NCI-H1930 (cell line): ENCODE measurements at places on chromosomes 11 and 22.

GRCh38 chr11:118657238-118657637 lies 22.2 kb downstream of the TREH start:
- no peak for DNase-seq

- no peak for DNase-seq
Observed at GRCh38 chr11:83306200-83307080, 20.3 kb upstream of the CCDC90B start.

DNA sequence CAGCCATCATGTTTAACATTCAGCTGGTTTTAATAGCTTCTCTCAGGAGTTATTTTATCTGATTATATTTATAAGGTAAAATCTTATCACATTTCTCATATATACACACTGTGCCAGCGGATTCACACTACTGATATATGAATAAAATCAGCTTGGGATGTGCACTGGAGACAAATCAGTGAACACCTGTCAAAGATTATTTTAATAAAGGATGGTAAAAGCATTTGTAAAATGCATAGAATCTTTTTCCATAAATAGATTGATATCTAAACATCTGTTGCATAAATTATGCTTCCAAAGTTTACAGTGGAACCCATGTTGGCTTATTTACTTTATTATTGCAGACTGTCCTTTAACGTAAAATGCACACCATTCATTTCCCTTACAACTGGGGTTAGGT lies 1125.8 kb upstream of the CNTN5 start:
- DNase-seq = no peak

DNA sequence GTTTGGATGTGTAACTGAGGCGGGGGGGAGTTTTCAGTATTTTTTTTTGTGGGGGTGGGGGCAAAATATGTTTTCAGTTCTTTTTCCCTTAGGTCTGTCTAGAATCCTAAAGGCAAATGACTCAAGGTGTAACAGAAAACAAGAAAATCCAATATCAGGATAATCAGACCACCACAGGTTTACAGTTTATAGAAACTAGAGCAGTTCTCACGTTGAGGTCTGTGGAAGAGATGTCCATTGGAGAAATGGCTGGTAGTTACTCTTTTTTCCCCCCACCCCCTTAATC lies 2.3 kb downstream of the MALAT1 start:
- no peak for DNase-seq

DNA sequence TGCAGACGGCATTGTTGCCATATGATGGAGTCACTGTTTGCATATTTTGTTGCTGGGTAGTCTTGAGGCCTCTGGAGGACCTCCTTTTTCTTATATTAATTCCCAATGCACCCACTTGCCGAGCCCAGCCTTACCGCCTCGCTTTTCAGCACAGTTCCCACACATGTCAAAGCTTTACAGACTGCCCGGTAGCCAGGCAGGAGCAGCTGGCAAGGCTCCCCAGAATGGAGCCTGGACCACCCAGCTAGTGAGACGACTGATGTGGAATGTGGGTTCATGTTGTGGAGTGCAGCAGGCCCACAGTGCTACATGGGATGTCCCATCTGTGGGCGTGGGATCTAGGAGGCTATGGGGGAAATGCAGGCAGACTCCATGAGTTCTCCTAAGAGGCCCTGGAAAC lies 99.4 kb upstream of the MTMR2 start:
- no peak for DNase-seq

- DNase-seq = no peak
Observed at GRCh38 chr22:19238900-19239299, 52.6 kb downstream of the CLTCL1 start.

- no peak for DNase-seq
Observed at GRCh38 chr11:7971846-7972245, 6.6 kb upstream of the NLRP10 start.

GRCh38 chr22:44412136-44412731 lies 85.8 kb downstream of the RTL6 start:
- no peak for DNase-seq

GRCh38 chr11:108945341-108945740 lies 280.5 kb downstream of the DDX10 start:
- DNase-seq = no peak

- no peak for DNase-seq
Observed at GRCh38 chr11:10500757-10501684, 40.0 kb downstream of the RNF141 start.

- no peak for DNase-seq
Observed at GRCh38 chr11:29634744-29635143, 382.1 kb downstream of the KCNA4 start.

GRCh38 chr11:68583041-68583446 lies 101.3 kb upstream of the GAL start:
- no peak for DNase-seq

DNA sequence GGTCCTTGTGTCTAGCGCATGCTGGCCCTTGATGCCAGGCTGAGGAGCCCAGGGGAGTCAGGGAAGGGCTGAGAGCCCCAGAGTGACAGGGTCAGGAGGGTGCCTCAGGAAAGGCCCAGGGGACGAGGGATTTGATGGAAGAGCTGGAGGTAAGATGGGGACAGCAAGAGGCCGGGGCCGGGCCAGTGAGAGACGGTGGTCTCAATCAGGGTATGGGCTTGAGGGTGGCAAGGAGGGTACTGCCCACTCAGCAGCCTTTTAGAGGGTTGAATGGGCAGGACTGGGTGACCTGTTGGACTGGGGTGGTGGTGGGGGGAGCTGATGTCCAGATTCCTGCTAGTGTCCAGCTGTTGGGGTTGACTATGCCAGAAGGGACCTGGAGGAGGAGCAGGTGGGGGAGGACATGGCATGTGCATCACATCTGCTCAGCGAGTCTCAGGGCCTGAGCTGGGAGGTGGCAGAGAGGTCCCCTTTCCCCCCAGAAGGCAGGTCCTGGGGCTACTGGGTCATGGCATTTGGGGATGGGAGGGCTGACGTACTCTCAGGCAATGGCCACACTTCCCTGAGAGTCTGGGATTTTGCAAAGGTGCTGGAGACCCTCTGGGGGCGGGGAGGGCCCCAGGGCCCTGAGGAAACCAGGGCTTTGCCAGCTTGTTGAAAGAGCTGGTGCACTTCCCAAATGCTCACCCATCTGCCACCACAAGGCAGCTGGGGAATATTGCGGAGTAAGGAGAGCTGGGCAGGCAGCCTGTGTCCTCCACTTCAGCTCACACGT lies 18.4 kb downstream of the MYO7A start:
- DNase-seq = no peak

- no peak for DNase-seq
Observed at GRCh38 chr11:65744026-65744698, 23.6 kb upstream of the RNASEH2C start.

- no peak for DNase-seq
Observed at GRCh38 chr22:22881116-22882000, 6.3 kb upstream of the IGLL5 start.

DNA sequence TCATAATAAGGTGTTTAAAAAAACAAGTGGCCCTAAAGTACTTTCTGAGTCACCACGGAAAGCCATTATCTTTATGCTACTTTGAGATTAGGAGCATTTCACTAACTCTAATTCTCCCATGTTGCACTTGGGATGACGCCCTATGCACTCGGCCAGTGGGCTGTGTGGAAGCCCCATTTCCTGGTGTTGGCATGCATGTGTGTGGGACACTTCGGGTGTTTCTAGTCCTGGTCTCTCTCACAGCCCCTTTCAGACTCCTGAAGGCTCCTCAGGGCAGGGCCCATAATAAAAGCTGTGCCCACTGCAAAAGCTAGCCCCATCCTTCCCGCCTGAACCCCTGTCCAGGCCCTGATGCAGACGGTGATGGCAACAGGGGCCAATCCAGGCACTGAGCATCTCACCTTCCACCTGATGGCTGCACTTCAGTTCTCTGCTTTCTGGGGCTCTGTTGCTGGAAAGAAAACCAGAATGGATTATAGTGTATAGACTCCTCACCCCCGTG lies 14.9 kb upstream of the FXYD2 start:
- DNase-seq = no peak

DNA sequence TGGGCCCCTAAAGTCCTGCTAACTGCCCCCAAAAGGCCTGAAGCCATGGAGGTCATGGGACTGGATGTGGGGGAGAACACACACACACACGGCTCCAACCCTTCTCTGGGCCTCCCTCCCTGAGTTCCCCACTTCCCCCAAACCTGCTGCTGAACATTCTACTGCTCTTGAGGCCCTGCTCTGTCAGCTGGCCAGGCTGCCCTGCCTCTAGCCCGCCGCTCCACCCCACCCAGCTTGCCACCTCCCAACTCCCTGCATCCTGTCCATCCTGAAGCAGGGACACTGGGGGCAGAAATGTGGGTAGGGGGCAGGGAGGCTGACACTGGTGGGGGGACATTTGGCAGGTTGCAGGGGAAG lies 1.0 kb downstream of the KCNJ4 start:
- DNase-seq = no peak

GRCh38 chr11:119152043-119152442 lies 3.2 kb downstream of the ABCG4 start:
- no peak for DNase-seq

- DNase-seq = no peak
Observed at GRCh38 chr11:57364851-57365660, 15.9 kb downstream of the PRG3 start.

GRCh38 chr22:25448435-25449051 lies 115.9 kb upstream of the GRK3 start:
- no peak for DNase-seq

- no peak for DNase-seq
Observed at GRCh38 chr11:69358398-69359020, 64.6 kb downstream of the MYEOV start.
